B cell (primary cell): ENCODE measurements at places on chromosomes 3 and 15. TPM values are rescaled to one million over a fixed set of nuclear protein-coding genes. Genes with fewer than 3 reads are reported as not detected.
A peak's percentile ranks its signal among the peaks of the same experiment; 100 is the strongest.

The COLQ gene
- total RNA-seq, result 1.9 TPM in 2 replicates

The HDAC11 gene
- 5.5 and 6.1 TPM in 2 replicates for total RNA-seq

The IMPG2 gene
- total RNA-seq, result 0.44 and 0.53 TPM in 2 replicates

The BCHE gene
- not detected in 2 replicates for total RNA-seq

The FAM227B gene
- 8.9 and 9.2 TPM in 2 replicates for total RNA-seq

The AP3S2 gene
- total RNA-seq, result 32.3 and 43.1 TPM in 2 replicates

The SNURF gene
- total RNA-seq, result 24.1 and 33.1 TPM in 2 replicates

The SIDT1 gene
- total RNA-seq, result 75.4 and 84.4 TPM in 2 replicates

The MST1R gene
- total RNA-seq, result 2.4 and 2.8 TPM in 2 replicates

The ADAMTS7 gene
- 16.6 and 18.0 TPM in 2 replicates for total RNA-seq

The DZIP1L gene
- not detected in 2 replicates for total RNA-seq

The IQCF5 gene
- not detected in 2 replicates for total RNA-seq

The MYO5C gene
- 3.2 and 4.5 TPM in 2 replicates for total RNA-seq

The NGLY1 gene
- total RNA-seq, result 144 and 145 TPM in 2 replicates

DNA sequence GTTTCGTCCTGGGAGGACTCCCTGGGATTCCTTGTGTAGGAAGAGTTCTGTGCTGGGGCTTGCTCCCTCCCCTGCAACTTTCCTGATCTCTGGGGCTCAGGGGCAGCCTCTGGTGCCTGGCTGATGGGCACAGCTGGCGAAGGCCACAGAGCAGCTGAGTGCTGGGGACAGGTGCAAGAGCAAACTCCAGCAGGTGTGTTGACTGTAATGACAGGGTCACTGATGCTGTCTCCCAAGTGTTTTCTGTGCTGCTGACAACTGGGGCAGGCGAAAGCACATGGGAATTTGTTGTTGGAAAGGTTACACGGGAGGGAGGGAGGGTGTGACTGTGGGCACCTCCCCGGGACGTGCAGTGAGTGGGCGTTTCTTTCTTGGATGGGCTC is 21.6 kb downstream of the CPN2 start:
- H3K4me3 ChIP-seq, result no peak overlapping the region
- no peak for DNase-seq
- no peaks in the 10 kb centered on the region for H3K36me3 ChIP-seq

DNA sequence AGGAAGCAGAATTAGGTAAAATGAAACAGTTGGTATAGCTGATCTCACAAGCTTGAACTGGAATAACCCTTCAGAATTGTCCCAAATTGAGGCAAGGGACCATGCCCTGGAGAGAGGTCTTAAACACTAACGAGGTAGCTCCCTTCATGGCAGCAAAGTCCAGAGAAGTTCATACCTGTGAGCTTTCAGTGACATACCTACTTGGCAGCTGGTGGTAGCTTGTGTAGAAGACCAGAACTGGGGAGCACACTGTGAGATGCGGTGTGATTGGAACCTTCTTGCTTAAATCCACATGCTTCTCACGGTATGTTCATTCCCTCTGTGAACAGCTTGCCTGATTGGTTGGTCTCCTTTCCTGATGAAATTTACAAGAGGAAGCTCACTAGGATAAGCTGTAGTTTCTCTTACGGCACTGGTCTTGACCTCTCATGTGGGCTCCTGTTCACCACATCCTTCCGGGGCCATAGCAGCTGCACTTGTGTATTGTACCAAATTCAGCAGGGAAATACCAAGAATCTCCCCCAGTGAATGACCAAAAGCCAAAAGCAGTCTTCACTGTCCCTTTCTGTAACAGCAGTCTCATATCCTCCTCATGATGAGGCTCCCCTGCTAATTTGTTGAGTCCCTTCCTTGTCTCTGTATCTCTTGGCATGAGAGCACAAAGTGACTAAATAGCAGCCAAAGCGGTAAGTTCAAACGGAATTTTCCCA is 483.7 kb upstream of the FRG2C start:
- H3K36me3 ChIP-seq, result no peaks in the 10 kb centered on the region
- no peak overlapping the region for H3K4me3 ChIP-seq
- no peaks in the 10 kb centered on the region for H3K4me1 ChIP-seq
- no peak for DNase-seq

DNA sequence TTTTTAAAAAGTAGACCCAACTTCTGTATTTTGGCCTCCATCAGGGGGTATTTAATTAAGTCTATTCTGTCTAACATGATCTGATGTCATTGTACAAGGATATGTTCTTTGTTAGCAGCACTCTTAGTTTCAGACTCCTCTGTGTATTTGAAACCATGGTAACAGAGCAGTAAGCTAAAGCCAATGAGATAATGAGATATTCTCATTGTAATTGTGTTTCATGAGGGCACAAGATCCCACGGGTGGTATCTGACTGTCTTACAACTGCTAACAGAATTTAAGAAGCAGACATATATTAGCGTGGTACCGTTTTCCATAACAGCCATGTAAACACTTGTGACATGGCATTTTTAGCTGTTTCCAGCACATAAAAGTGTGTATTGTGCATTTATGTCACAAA is 251.2 kb upstream of the VEPH1 start:
- no peaks in the 10 kb centered on the region for H3K4me1 ChIP-seq
- H3K36me3 ChIP-seq, result no peaks in the 10 kb centered on the region
- no peak overlapping the region for H3K4me3 ChIP-seq
- no peak for DNase-seq

DNA sequence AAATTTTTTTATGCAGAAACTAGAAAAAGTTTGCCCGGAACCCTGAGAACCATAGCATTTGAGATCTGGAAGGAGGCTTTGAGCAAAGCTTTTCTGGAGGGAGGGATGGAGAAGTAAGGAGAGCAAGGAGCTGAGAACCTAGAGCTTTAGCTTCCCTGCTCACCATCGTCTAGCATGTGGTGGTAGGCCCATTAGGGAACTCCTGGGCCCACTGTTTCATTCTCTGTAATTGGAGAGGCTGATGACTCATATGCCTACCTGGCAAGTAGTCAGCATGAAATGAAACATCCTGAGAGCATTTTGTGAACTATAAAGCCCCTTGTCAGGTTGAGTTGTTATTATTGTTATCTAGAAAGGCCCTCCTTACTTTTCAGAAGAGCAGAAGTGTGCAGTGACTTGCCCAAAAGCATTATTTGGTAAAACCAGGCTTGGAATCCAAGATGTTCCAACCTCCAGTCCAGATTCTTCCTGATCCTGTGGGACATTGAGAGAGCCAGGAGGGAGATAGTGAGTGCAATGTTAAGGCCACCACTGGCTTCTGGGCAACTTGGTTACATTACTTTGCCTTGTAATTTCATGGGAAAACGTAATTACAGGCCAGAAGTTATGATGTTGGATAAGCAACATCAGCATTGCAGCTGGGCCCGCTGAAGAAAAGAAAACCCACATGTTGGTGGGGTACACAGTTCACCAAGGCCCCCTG is 104.5 kb upstream of the BFSP2 start:
- no peaks in the 10 kb centered on the region for H3K4me1 ChIP-seq
- no peaks in the 10 kb centered on the region for H3K36me3 ChIP-seq
- H3K27me3 ChIP-seq, result no peaks in the 10 kb centered on the region
- no peak overlapping the region for H3K27ac ChIP-seq

- DNase-seq, result no peak
- H3K4me1 ChIP-seq, result no peaks in the 10 kb centered on the region
- H3K27ac ChIP-seq, result no peak within 1 kb of the TSS
- H3K4me3 ChIP-seq, result no peak within 1 kb of the TSS
- H3K27me3 ChIP-seq, result no peaks in the 10 kb centered on the region
Observed at GRCh38 chr3:52834871-52835501, at the start of gene MUSTN1. MUSTN1 (minus strand) TSS chr3:52835019; CDS start chr3:52834948, 71 bp downstream.

DNA sequence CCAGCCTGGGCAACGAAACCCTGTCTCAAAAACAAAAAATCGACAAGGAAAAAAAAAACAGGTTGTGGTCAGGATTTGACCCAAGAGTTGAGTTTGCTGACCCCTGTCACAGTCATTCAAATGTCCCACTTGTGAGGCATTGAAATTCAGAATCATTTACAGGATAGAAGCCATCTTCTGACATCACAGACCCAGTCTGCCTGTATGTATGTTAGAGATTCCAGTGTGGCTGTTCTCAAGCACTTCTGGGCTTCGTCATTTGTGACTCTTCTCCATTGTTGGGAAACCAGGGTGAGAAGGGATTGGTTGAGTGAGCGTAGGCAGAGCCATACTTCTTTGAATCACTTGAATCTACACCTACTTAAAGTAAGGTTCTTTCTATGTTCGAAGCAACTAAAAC is 57.1 kb downstream of the LMLN start:
- no peak overlapping the region for H3K4me3 ChIP-seq
- no peaks in the 10 kb centered on the region for H3K36me3 ChIP-seq
- no peaks in the 10 kb centered on the region for H3K4me1 ChIP-seq
- DNase-seq, result no peak
- H3K27ac ChIP-seq, result no peak overlapping the region

GRCh38 chr3:94822298-94822697 is 759.4 kb downstream of the NSUN3 start:
- DNase-seq, result no peak
- H3K36me3 ChIP-seq, result no peaks in the 10 kb centered on the region
- H3K4me1 ChIP-seq, result no peaks in the 10 kb centered on the region
- no peaks in the 10 kb centered on the region for H3K27me3 ChIP-seq
- no peak overlapping the region for H3K4me3 ChIP-seq
- H3K27ac ChIP-seq, result no peak overlapping the region

DNA sequence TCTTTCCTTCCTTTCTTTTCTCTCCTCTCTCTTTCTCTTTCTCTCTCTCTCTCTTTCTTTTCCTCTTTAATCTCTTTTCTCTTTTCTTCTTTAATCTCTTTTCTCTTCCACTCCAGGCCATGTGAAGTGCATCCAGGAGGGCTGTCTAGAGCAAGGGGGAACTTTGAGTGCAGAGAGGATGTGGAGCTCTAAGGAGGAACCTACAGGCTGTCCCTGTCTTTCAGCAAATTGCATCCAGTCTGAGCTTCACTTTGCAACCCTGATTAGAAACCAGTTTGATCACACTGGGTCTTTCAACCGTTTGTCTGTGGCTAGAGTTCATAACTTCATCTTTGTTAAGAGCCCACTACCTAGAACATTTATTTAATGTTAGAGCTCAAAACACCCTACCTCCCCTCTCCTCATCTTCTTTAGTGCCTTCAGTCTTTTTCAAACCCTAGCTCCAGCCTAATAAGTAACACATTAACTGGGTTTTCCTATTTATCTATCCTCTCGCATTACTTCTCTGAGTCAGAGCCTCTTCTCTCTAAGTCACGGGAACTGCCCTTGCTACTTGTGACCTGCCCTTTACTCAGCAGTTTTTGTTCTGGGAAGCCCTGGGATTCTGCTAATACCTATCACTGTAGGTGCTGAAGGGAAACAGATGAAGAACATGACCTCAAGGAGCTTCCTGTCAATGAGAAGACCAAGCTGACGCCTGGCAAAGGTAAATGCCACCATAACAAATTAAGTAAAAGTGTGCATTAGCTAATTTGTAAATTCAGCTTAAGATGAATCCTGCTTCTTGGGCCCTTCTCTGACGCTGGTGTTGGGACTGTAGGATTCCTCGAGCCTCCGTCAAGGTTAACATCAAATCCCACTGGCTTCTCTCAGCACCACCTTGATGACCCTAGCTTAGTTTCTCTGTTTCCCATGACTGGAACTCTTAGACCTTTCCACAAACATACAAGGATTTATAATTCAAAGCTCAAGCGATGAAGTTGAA is at the start of gene GCNT3:
Gene GCNT3 (plus strand): TSS at position 508 of the 985 bp plus-strand sequence. CDS start 6,456 bp downstream, outside the sequence.
- H3K4me1 ChIP-seq, result peaks cover 14% of the 10 kb centered on the region
- no peak within 1 kb of the TSS for H3K4me3 ChIP-seq

DNA sequence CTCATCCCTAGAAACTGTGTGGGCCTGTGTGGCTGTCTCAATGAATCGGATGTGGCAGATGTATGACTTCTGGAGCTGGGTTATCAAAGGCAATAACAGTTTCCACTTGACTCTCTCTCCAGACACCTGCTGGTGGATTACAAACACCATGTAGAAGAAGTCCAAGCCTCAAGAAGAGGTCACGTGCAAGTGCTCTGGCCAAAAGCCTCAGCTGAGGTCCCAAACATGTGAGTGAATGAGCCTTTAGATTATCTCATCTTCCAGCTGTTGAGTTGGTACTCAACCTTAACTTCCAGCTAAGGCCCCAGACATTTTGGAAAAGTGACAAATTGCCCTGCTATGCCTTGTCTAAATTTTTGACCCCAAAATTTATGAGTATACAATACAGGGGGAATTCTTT is 42.7 kb upstream of the IL12A start:
- DNase-seq, result no peak
- H3K4me3 ChIP-seq, result no peak overlapping the region
- no peak overlapping the region for H3K27ac ChIP-seq
- peaks cover 9% of the 10 kb centered on the region for H3K4me1 ChIP-seq
- no peaks in the 10 kb centered on the region for H3K27me3 ChIP-seq
- H3K36me3 ChIP-seq, result no peaks in the 10 kb centered on the region

DNA sequence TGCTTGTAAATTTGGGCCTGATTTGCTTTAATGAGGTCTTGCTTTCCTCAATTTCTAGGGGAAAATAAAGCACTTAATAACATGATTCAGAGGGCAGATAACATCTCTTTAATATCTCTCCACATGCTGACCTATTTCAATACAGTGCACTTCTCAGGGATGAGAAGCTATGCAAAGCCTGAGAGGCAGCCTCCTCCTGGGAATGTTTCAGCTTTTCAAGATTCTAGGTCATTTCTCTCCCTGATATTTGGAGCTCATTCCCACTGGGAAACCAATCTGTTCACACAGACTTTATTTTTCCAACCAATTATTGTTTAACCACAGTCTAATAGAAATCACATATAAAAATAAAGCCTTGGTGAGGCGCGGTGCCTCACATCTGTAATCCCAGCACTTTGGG is 67.0 kb upstream of the LSAMP start:
- H3K36me3 ChIP-seq, result no peaks in the 10 kb centered on the region
- no peak overlapping the region for H3K27ac ChIP-seq
- H3K4me3 ChIP-seq, result no peak overlapping the region
- no peak for DNase-seq
- no peaks in the 10 kb centered on the region for H3K27me3 ChIP-seq
- no peaks in the 10 kb centered on the region for H3K4me1 ChIP-seq

- no peak for DNase-seq
- no peaks in the 10 kb centered on the region for H3K27me3 ChIP-seq
- no peaks in the 10 kb centered on the region for H3K36me3 ChIP-seq
Observed at GRCh38 chr3:133464573-133464972, 64.7 kb downstream of the BFSP2 start.

DNA sequence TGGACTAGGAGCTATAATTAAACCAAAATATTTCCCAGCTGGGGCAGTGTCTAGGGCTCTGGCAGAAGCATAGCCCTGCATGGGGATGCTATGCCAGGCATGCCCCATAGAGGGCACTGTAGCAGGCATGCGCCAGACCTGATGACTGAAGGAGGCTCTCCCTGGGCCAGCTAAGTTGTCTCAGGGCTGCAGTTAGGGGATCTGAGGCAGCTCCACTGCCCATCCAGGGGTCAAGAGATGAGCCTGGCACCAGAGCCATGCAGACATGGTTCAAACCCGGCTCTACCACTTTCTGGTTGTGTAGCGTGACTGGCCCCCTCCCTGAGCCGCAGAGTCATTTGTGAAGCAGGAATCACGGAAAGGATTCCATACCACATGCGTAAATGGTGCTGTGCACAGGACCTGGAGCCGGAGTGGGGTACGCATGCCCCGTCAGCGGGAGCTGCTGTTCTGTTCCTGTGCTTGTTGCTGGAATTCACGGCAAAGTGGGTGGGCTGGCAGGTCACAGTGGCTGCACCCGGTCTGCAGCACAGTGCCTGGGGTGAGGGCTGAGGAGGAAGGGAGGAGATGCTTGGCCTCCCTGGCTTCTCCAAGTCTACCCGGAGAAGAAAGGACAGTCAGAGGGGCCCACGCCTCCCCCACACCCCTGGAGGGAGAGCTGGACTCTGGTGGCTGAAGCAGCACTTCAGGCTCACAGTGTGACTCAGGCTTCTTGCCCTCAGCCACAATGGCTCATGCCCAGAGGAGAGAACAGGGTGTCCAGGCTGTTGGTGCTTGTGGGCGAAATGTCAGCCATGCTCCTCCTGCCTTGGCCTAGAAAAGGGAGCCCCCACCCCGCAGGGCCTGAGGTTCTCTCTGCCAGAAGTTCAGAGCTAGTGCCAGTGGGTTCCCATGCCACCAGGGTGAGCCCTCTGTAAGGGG is 43.1 kb downstream of the DNASE1L3 start:
- peak; percentile 57 for DNase-seq
- H3K27me3 ChIP-seq, result no peaks in the 10 kb centered on the region
- H3K36me3 ChIP-seq, result peaks cover 23% of the 10 kb centered on the region
- H3K4me1 ChIP-seq, result no peaks in the 10 kb centered on the region
- H3K4me3 ChIP-seq, result no peak overlapping the region
